ENCODE measurements at places on chromosomes 1 and 21.

DNA sequence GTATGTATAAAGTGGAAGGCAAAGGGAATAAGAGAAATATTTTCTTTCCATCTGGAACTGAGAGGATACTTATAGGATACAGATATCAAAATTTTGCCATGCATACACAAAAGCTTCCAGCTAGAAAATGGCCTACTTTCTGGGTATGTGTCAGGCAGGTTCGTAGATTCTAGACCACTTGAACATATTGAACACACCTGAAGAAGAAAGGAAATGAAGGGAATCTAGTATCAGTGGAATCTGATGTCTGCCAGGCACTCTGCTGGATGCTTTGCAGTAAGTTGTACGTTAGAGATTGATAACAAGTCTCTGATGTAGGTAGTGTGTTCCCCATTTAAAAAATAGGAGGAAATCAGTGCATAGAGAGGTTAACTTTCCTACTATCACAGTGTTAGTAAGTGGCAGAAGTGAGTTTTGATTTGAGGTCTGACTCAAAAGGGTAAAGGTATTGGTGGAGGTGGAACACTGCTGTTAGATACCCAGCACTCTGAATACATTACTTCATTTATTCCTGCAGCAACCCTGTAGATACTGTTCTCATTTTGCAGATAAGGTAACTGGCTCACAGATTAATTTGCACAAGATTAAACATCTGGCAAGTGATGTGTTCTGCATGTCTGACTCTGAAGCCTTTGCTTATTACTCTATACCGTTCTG is 3.0 kb downstream of the CAMSAP2 start:
- no peak for DNase-seq

- no peak for DNase-seq
These were observed 39.3 kb upstream of the TENT5C start for GRCh38 chr1:117566556-117566955.

DNA sequence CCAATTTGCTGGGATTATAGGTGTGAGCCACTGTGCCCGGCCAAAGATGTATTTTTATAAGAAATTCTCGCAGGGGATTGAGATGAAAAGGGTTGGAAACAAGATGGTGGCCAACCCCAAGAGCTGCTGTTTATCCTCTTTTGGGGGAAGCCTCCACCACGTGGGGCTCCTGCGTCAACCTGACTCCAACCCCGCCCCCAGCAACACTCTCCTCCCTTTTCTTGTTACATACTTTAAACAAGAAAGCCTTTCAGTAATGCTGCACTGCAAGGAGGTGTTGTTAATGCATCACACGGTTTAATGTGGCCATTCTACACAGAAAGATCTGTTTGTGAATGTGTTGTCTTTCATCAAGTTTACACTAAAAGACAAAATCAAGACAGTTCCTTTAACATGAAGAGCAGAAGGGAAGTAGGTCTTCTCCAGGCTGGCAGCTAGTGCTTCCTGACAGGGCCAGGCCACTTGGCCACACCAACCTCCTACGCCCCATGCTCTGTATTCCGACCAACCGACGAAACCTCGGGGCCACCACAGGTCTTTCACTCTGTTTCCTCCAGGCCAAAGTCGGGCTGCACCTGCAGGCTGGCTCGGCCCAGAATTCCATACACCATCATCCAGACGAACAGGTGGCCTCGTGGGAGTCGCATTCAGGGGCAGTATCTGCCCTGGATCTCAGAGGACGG is 25.9 kb downstream of the C2CD2 start:
- no peak for DNase-seq

DNA sequence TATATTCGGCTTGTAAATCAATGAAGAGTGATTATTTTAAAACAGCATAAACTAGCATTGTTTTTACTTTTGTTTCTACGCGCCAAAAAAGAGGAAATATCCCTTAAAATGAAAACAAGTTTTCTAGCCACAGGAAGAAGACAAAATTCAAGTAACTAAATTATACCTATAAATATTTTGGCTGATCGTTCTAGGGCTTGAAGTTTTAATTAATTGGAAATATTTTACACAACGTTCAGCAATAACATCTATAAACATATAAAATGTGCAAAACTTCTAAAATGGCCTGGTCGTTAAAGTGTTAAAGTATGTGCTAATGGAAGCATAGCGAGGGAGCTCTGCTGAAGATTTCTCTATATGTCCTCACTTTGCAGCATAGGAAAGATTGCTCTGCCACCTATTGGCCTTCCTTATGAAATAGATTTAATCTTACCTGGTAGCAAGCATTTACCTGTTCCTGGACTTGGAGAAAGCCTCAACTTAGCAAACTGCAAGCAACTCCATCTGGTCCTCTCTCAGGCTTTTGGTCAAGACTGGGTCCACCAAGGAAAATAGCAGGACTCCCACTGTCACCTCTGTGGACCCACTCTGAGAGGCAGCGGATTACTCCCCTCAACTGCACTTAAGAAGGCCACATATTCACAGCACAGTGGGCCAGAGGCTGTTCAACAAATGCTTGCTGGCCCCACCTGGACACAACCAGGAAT is 351.3 kb upstream of the RUNX1 start:
- DNase-seq, result peak; percentile 60

DNA sequence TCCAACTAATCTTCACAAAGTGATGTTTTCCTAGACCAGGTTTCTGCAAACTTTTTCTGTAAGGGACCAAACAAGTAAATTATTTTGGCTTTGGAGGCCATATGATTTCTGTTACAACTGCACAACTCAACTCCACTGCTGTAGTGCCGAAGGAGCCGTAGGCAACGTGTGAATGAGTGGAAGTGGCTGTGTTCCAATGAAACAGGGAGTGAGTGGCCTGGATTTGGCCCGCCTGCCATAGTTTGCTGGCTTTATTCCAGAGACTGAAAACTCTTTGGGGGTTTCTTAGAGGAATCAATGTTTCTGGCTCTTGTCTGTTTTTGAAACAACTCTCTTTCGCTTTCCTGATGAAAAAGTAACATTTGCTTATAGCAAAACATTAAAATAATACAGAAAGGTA is 12.6 kb upstream of the ACTL8 start:
- DNase-seq, result peak; percentile 27

- no peak for DNase-seq
These were observed 213.9 kb downstream of the PATJ start for GRCh38 chr1:61956016-61956645.

DNA sequence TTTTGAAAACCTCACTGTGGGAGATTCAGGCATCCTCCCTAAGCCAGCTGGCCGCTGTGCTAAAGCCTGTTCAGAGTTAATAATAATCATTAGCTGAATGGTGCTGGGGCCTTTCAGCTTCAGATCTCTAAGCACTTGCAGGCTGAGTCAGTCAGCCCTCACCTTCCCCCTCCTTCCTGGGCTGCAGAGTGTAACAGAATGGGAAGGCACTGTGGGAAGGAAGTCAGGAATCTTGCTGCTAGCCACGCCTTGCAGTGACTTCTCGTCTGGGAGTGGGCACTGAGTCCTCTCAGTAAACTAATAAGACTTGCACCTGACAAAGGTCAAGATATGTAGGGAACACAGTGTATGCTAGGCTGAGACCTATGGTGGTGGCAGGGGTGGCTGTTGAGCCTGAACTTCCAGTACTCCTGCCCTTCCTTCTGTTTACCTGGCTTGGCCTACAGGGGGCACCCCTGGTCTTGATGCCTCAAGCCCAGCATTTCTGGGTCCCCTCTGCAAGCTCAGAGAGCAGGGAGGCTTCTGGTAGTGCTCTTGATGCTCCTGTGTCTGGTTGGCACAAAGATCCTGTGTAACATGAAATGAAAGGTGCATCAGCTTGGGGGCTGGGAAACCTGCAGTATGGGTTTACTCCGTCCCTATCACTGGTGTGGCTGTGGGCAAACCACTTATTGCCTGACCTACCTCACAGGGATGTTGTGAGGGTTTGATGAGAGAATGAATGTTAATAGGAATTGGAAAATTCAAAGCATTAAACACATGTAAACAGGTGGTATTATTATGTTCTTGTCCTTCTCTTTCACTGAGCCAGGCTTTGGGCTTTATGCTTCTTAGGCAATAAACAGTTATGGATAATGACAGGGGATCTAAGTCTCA is 6.0 kb downstream of the CYB561D1 start:
- peak; percentile 21 for DNase-seq

GRCh38 chr21:39175154-39175553 is 8.1 kb downstream of the PSMG1 start:
- DNase-seq, result no peak

DNA sequence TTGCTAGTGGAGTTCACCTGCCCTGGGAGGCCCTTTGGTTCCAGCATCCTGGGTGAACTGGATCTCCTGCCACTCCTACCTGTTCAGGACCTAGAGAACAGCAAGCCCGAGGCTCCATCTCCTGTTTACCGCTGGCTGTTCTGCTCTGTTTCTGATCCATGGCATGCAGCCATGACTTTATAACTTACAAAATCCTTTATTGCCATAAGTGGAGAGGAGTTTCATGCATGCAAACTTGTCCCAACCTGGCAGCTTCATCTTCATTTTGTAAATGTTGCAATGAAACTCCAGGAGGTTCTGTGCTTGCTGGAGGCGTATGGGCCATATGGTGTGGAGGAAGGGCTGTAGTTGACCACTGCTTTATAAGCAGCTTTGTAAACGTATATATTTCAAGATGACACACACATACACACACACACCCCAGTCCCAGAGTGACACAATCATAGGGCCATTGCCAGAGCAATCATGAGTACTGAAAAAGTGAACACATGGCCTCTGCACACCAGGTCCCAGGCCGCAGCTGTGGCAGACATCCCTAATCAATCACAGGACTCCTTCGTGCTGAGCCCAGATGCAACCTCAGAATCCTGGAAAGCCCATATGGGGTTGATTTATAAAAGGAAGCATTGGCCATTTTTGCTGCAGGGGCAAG is 69.0 kb downstream of the UBIAD1 start:
- DNase-seq, result no peak

- DNase-seq, result no peak
These were observed 2.1 kb downstream of the ELK4 start for GRCh38 chr1:205629751-205630150.

DNA sequence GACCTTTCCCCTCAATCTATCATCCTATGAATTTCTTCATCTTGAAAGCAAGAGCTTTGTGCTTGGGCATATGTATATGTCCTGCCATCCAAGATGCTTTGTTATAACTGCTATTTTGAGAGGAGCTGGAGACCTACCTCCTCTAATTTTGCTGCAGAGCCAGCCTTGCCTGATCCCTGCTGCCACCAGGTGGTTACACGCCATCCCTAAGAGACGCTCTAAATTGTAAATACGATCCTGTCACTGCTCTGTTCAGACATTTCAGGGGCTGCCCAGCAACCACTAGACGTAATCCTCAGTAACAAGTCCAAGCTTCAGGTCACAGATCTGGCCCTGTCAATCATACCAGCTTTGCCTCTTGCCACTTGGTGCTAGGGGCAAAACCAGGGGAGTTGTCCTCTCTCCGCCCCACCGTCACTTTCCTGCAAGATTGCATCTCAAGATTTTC is 32.9 kb downstream of the GPA33 start:
- DNase-seq, result peak; percentile 85

- DNase-seq, result no peak
These were observed 16.9 kb upstream of the VAMP3 start for GRCh38 chr1:7754234-7754633.
